ENCODE measurements at places on chromosomes 6 and 20.

DNA sequence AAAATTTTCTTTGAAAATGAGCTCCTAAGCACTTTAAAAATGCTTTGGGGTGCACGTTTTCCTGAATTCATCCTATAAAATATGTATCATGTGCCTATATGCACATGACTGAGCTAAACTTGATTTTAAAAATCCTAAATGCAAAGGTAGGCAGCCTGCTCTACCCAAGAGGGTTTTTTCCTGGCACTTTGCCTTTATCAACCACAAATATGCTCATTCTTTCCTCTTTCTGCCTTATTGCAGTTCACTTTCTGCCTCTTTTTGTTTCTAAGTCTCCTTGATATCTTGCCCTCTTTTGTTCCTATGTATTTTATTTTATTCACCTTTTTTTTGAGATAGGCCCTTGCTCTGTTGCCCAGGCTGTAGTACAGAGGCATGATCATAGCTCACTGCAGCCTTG is 229.3 kb downstream of the GRM1 start:
- DNase-seq, result no peak

DNA sequence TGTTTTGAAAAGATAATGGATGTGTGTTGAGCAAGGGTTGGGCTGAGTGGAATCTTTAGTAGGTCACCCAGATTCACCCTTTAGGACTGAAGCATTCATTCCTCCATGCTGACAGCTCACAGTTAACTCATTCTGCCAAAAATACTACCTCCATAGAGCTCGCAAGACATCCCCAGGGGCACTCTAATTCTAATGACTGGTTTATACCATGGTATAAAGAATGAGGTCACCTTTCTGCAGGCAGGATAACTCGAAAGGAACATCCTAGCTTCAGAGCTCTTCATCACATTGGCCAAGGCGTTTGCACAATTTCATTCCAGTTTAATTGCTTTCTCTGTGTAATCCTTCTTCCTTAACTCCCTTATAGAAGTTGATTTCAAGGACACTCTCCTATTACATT is 1257.2 kb upstream of the EYS start:
- no peak for DNase-seq

DNA sequence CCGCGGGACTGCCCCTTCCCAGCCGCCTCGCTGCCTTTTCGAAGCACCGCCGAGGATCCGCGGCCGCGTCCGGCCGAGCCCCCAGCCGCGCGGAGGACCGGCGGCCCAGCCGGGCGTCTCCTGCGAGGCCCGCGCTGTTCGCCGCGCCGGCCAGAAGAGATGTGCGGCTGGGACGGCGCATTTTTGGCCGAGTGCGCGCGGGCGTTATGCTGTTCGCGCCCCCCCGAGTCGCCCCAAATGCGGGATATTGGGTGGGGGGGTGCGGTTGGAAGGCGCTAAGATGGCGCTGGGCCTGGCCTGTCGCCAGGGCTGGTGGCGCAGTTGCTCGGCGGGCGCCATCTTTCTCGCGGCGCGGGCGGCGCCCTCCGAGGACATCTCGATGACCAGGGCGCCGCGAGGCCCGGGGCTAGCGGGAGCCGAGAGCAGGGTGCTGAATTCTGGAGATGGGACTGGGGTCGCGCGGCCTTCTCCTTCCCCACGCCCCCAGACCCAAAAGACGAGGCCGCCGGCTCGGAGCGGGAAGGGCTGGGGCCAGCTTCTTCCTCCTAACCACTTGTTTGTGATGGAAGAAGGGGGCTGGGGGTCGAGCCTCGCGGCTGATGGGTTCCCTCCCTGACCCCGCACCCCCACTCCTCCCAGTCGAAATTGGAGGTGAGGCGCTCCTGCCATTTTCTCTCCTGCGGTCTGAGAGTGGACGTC is 1.5 kb downstream of the BICRAL start:
- DNase-seq, result peak; percentile 71

- DNase-seq, result no peak
Measured at GRCh38 chr6:170480050-170480692, 72.9 kb downstream of the PSMB1 start.

- DNase-seq, result no peak
Measured at GRCh38 chr20:49750611-49751396, 37.1 kb upstream of the B4GALT5 start.

DNA sequence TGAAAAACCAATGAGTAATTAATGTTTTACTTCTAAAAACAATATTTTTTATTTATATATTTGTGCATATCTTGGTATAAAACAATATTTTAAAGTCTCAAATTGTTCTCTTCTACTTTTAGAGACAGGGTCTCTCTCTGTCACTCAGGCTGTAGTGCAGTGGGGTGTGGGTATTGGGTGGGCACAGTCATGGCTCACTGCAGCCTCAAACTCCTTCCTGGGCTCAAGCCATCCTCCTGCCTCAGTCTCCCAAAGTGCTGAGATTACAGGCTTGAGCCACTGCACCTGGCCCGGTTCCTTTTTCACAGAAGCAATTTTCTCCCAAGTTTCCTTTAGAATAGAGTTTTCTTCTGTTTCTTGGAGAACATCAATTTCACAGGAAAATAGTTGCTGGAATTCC is 102.8 kb downstream of the TMEM242 start:
- no peak for DNase-seq

- no peak for DNase-seq
Measured at GRCh38 chr6:3283641-3284435, 25.1 kb downstream of the PSMG4 start.

GRCh38 chr6:43228951-43229802 is at the start of gene DNPH1:
Gene DNPH1, minus strand, starts transcription at chr6:43229481. Its CDS starts 25 bp downstream, at chr6:43229456.
- peak; percentile 70 for DNase-seq

GRCh38 chr6:99252421-99252820 is 97.1 kb downstream of the FAXC start:
- DNase-seq, result no peak

DNA sequence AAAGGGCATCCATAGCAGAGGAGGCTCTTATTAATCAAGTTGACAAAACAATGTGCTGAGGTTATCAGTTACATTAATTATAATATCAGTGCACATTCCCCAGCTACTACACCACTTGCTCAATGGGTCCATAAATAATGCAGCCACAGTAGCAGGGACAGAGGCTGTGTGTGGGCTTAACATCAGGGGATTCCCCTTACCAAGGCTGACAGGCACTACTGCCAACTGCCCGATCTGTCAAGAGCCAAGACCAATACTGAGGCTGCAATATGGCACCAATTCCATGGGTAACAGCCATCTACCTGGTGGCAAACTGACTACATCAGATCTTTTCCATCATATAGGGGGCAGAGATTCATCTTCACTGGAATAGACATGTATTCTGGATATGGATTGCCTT is 22.0 kb downstream of the CD164 start:
- no peak for DNase-seq

DNA sequence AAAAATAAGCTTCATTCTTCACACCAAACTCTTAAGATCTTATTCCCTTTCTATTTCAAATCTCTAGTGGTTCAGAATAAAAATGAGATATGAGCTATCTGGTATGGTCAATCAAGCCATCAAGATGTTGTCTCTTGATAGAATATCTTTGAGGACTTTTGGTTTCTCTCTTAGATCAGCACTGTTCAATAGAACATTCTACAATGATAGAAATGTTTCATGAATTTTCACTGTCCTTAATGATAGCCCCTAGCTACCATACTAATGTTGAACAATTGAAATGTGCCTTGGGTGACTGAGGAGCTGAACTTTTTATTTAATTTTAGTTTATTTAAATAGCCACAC is 24.1 kb upstream of the HINT3 start:
- no peak for DNase-seq

DNA sequence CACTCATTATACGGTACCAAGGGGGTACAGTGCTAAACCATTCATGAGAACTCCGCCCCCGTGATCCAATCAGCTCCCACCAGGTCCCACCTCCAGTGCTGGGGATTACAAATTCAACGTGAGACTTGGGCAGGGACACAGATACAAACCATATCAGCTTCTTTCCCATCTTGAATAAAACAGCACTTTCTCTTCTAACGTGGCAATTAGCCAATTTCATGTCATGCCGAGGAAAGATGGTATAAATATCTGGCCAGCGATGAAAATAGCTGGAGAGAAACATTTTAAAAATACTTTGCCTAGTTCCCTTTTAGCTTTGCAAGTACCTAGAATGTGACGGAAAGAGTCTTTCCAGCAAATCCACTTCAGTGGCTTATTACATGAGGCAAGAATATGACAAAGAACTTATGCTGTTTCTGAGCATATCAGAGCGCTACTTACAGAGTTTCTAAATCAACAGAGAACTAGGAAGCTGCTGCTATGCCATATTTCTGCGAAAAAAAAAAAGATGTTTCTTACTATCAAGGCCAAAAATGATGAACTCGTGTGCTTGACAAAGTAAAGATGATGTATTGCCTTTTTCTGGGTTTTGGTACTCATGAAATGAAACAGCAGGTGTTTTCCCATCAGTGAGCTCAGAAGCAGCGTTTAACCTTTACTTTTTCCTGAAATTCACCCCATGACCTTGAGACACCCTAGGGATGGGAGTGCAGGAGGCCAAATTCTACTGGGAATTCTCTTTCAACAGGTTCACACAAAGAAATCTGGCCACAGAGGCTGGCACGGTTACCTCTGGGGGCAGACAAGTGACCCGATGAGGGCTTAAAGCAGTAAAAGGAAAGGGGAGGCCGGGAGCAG is 37.9 kb downstream of the AGPAT4 start:
- no peak for DNase-seq

DNA sequence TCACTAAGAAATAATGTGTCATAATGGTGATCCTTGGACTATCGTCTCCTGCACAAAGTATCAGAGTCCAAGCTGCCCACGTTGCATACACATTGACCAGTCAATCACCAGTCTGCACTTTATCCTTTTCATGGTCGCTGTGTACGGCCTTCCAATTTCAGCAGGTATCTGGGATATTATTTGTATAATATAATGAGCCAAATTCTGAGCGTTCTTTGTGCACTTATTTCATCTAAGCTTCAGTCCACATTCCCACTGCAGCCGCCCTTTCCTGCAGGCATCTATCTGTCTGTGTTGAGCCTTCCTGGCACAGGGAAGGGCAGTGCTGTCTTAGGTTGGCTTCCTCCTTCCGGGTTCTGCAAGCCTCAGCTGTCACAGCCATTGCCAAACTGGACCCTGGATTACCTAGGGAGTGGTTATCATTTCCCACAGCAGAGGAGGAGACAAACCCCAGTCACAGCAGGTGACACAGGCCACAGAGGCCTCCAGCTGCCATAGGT is 174.3 kb downstream of the TTLL2 start:
- no peak for DNase-seq

DNA sequence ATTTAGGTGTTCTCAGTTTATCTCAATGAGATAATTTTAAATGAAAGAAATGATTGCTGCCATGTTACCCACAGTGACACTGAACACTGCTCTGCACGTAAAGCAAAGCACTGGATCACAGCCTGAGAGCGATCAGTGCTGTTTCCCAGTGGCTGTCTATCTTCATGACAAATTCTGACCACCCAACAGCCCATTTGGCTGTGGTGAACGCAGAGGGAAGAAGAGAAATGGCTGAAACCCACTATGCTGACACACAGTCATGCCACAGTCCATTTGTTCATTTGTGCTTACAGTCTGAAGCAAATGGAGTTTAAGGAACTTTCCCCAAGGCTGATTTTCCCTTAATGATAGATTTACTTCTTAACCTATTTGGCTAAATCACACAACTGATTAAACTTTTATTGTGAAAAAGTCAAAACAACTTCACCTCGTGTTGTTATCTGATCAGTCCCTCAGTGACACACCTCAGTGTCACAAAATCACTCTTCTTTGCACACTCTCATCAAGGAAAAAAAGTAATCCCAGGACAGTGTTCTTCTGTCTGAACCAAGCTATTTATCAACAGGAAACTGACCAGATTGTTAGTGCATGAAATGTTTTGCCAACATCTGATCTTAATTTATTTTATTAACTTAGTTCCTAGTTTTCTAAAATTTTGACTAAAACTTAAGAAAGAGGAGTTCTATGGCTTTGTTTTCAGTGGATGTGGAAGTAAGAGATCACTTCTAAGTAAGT is 225.1 kb downstream of the TBX18 start:
- no peak for DNase-seq

GRCh38 chr6:130557481-130558112 is 191.8 kb downstream of the TMEM200A start:
- DNase-seq, result no peak

DNA sequence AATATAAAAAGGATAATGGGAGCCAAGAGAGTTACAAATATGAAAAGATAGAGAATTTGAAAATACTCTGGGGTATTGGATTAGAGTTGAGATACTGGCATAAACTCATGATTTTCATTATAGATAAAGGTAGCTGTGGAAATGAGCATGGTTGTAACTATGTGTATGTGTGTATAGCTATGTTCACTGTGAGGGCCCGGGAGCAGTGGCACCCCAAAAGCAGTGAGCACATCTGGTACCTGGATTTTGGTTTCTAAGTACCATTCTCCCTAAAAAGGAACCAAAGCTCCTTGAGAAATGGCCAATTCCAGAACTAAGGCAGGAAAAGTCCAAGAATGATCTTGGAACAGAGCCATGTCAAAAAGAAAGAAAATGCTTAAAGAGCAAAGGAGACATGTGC is 202.4 kb upstream of the QKI start:
- no peak for DNase-seq

- DNase-seq, result no peak
Measured at GRCh38 chr20:21136015-21136732, 10.3 kb downstream of the KIZ start.

DNA sequence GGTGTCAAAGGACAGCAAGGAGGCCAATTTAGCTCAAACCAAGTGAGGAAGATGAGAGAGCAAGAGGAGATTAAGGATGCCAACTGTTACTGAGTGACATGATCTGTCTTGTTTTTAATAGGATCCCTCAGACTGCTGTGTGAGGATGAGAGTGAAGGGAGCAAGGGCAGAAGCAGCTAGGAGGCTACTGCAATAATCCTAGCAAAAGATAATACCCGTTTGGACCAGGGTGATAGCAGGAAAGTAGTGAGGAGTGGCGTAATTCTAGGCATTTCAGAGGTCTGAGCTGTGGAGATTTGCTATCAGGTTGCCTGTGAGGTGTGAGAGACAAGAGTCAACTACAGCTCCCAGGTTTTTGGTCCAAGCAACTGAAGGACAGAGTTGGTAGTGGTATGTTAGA is 14.7 kb downstream of the UBE2V1 start:
- no peak for DNase-seq

DNA sequence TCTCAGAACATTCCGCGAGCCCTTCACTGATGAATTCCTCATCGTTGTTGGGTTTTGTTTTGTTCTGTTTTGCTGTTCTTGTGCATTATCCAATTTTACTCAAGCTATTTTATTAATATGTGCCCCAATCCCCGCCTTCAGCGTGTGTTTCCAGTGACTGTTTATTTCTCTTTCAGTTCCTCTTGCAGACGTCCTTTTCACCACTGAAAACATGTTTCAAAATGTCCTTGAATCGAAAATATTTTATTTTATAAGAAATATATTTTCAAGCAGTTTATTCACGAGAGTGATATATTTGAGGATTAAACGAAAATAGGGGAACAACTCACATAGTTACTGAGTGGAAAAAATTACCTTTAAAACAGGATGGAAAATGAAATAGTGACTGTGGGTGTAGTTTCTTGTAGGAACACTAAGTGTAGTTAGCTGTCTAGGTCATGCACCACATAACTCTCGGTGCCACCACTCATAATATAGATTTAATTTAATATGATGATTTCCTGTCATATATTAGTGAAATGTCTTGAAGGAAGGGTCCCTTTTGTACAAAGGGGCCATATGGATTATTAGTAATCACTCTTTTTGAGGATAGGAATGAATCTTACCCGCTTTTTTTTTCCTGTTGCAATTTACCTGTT is 45.3 kb upstream of the HDDC2 start:
- no peak for DNase-seq

- DNase-seq, result no peak
Measured at GRCh38 chr6:6905961-6906518, 201.7 kb upstream of the RREB1 start.

All from activated CD4-positive, alpha-beta T cell treated with anti-CD3 and anti-CD28 coated beads for 1 hour (primary cell).